ENCODE measurements at places on chromosomes 2 and 18.

DNA sequence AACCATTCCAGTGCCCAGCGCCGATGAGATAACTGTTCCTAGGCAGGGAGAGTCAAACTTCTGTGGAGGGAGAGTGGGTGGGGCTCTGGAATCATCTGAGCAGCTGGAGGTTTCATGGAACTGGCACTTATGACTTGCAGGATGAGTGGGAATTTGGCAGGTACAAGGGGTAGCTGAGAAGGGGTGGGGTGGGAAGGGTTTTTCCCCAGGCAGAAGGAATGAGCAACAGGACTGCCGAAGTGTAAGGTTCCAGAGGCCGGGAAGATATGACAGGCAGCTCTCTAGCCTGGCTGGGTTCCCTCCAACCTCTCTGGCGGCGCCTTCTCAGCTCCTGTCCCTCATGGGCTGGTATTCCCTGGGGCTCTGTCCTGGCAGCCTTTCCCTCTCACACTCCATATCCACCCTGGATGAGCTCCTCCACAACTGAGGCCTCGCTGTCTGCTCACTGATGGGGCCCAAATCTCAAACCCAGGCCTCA, 2.5 kb upstream of the TET3 start:
- peak overlapping the region; percentile 97 for H3K27ac ChIP-seq
- no peak for DNase-seq
- H3K36me3 ChIP-seq: no peaks in the 10 kb centered on the region
- no peak overlapping the region for H3K4me3 ChIP-seq

- peaks cover under 1% of the 10 kb centered on the region for H3K36me3 ChIP-seq
- peaks cover 18% of the 10 kb centered on the region for H3K4me1 ChIP-seq
- H3K4me3 ChIP-seq: no peak overlapping the region
- no peaks in the 10 kb centered on the region for H3K27me3 ChIP-seq
These were observed 102.3 kb upstream of the ALPP start for GRCh38 chr2:232276084-232276732.

DNA sequence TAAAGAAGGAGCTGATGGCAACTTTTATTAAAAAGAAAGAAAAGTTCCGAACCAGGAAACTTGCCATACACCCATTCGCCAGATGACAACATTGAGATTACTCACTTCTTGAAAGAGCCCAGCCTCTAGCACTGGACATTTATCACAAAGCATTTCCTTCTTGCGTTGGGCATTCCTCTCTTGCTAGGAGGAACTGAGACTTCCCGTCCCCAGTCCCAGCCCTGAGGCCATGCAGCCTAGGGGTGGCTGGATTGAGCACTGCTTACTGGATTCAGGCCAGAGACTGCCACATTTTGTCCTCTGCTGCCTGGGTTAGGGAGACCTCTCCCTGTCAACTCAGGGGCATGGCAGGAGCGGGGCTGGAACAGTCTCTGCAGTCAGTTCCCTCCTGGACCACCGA, 80.1 kb downstream of the SDC1 start:
- no peaks in the 10 kb centered on the region for H3K27me3 ChIP-seq
- no peak for DNase-seq
- no peak overlapping the region for H3K27ac ChIP-seq
- no peak overlapping the region for H3K4me3 ChIP-seq

DNA sequence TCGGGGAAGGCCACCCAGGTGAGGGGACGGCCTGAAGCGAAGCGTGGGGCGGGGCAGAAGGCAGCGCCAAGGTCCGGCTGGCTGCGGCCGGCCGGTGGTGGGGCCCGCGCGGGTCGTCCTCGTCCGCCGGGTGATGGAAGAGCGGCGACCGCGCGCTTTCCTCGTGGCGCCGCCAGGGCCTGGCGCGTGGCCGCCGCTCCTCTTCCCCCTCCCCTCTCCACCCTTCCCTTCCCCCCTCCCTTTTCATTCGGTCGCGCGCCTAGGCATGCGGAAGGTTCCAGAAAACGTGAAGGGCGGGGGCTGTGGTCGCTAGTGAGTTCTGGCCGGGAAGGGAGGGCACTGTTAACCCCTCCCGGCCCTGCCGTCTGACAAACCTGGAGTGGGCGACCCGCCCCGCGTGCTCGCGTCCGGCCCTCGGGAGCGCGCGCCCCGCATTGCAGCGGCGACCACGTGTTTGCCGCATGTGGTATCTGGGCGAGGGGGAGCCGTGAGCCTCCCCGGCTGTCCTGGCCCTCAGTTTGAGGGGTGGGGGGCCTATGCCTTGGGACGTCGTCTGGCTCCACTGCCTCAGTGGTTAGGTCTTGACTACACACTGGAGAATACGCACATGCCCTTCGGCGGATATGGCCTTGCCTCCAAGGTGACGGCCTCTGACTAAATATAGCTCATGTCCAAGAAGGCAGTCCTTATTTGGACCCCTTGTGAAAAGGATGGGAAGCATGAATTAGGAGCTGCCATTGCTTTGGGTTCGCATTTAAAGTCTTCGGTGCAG, 579 bp downstream of the MAT2A start:
- peak overlapping the region; percentile 98 for H3K27ac ChIP-seq
- H3K4me3 ChIP-seq: peak overlapping the region; percentile 79
- H3K4me1 ChIP-seq: peaks cover 64% of the 10 kb centered on the region
- peak; percentile 87 for DNase-seq

- no peaks in the 10 kb centered on the region for H3K27me3 ChIP-seq
- no peaks in the 10 kb centered on the region for H3K4me1 ChIP-seq
- no peak overlapping the region for H3K27ac ChIP-seq
These were observed 98.6 kb downstream of the ACTR2 start for GRCh38 chr2:65326276-65326675.

DNA sequence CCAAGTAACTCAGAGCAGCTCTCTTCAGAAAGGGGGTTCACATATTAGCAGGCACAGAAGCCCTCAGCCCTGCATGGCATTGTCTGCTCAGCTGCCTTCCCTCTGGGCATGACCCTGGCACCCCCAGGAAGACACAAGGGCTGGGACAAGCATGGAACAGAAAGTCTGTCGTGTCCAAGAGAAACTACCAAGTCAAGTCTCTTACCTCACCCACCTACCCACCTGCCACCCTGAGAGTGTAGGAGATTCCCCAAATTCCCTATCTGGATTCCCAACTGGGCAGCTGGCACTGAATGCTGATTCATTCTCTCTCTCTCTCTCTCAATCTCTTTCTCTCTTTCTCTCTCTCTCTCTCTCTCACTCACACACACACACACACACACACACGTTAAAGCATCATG, 21.6 kb downstream of the SMAD7 start:
- H3K36me3 ChIP-seq: no peaks in the 10 kb centered on the region
- DNase-seq: no peak
- no peak overlapping the region for H3K4me3 ChIP-seq
- peaks cover 81% of the 10 kb centered on the region for H3K4me1 ChIP-seq
- peak overlapping the region; percentile 55 for H3K27ac ChIP-seq

- no peaks in the 10 kb centered on the region for H3K36me3 ChIP-seq
- DNase-seq: no peak
- H3K27me3 ChIP-seq: no peaks in the 10 kb centered on the region
- H3K27ac ChIP-seq: no peak overlapping the region
These were observed 147.2 kb downstream of the PKP4 start for GRCh38 chr2:158603986-158604385.

GRCh38 chr2:153715218-153715850, 156.4 kb upstream of the GALNT13 start:
- H3K4me1 ChIP-seq: no peaks in the 10 kb centered on the region
- H3K27me3 ChIP-seq: no peaks in the 10 kb centered on the region
- no peaks in the 10 kb centered on the region for H3K36me3 ChIP-seq
- no peak for DNase-seq
- H3K4me3 ChIP-seq: no peak overlapping the region
- no peak overlapping the region for H3K27ac ChIP-seq

DNA sequence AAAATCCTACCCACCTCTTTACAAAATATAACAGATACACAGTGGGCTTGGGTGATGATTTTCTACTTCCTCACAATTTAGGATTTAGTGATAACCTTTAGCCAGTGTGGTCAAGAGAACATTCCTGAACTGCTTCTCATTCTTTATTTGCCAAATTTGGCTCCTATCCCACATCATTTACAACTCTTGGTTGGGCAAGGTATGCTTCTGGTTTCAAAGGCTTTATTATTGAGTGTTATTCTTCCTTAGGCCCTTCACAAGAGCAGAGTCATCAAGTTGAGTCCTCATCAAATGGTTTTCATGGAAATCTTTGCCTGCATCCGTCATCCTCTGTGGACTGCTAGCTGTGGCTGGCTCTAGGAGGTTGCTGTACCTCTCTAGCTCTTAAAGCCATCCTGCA, 472.0 kb upstream of the ETAA1 start:
- peaks cover 6% of the 10 kb centered on the region for H3K4me1 ChIP-seq
- no peaks in the 10 kb centered on the region for H3K36me3 ChIP-seq
- no peak overlapping the region for H3K4me3 ChIP-seq

GRCh38 chr2:95206096-95206495, 1.2 kb upstream of the ZNF892 start:
- H3K36me3 ChIP-seq: peaks cover 12% of the 10 kb centered on the region
- H3K27me3 ChIP-seq: no peaks in the 10 kb centered on the region
- no peak overlapping the region for H3K27ac ChIP-seq
- no peak overlapping the region for H3K4me3 ChIP-seq

- no peak for DNase-seq
- no peaks in the 10 kb centered on the region for H3K27me3 ChIP-seq
These were observed 24.3 kb upstream of the REL start for GRCh38 chr2:60857056-60857455.

DNA sequence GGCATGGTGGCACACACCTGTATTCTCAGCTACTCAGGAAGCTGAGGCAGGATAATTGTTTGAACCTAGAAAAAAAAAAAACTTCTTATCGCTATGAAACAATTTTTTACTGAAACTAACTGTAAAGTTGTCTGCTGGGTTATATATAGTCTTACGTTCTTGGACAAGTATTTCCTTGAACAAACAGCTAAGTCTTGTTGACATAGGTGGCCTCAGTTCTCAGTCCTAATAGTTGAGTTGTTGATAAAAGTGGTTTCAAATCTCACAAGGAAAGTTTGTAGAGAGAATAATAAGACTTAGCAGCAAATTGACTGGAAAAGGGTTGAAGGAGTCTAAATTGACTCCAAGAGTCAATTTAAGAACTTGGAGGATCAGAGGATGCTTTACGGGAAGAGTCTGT, 166.5 kb upstream of the KCNJ3 start:
- H3K27ac ChIP-seq: no peak overlapping the region
- no peaks in the 10 kb centered on the region for H3K4me1 ChIP-seq
- H3K4me3 ChIP-seq: no peak overlapping the region
- H3K36me3 ChIP-seq: no peaks in the 10 kb centered on the region
- no peak for DNase-seq

DNA sequence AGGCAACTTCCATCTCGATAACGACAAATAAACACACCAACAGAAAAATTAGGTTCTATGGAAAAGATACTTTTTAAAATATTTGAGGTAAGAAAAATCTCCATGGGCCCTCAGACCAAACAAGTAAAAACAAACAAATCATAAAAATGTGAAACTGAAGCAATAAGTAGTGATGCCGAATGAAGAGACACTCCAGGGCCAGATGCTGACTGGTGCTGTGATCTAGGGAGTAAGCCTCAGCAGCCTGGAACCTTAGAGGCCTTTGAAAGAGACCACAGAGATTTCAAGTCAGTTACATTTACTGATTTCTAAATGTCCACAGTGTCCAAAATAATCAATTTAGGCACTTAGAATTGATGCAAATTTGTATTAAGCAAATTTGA, 1144.7 kb downstream of the CNTNAP5 start:
- no peak for DNase-seq
- H3K27me3 ChIP-seq: no peaks in the 10 kb centered on the region
- no peak overlapping the region for H3K27ac ChIP-seq
- H3K36me3 ChIP-seq: no peaks in the 10 kb centered on the region
- H3K4me1 ChIP-seq: no peaks in the 10 kb centered on the region

DNA sequence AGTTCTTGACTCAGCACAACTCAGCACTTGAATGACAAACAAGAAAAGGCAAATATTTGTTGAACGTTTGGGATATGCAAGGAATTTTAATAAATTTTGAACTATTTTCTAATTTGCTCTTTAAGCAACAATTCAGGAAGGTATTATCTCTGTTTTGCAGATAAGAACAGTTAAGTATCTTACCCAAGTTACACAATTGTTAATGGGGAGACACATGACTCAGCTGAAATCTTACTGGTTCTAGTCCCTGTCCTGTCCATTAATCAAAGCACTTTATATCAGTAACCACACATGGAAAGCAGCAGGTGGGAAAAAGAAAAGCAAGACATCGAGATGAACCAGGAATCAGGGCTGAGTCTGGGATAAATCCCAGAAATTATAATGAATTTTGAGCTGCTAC, 493.9 kb upstream of the PIK3C3 start:
- no peak overlapping the region for H3K27ac ChIP-seq
- no peak overlapping the region for H3K4me3 ChIP-seq
- DNase-seq: no peak
- no peaks in the 10 kb centered on the region for H3K4me1 ChIP-seq

GRCh38 chr2:157488877-157489276, 45.0 kb upstream of the CYTIP start:
- no peak overlapping the region for H3K4me3 ChIP-seq
- peaks cover 3% of the 10 kb centered on the region for H3K27me3 ChIP-seq
- no peak for DNase-seq
- H3K4me1 ChIP-seq: no peaks in the 10 kb centered on the region

DNA sequence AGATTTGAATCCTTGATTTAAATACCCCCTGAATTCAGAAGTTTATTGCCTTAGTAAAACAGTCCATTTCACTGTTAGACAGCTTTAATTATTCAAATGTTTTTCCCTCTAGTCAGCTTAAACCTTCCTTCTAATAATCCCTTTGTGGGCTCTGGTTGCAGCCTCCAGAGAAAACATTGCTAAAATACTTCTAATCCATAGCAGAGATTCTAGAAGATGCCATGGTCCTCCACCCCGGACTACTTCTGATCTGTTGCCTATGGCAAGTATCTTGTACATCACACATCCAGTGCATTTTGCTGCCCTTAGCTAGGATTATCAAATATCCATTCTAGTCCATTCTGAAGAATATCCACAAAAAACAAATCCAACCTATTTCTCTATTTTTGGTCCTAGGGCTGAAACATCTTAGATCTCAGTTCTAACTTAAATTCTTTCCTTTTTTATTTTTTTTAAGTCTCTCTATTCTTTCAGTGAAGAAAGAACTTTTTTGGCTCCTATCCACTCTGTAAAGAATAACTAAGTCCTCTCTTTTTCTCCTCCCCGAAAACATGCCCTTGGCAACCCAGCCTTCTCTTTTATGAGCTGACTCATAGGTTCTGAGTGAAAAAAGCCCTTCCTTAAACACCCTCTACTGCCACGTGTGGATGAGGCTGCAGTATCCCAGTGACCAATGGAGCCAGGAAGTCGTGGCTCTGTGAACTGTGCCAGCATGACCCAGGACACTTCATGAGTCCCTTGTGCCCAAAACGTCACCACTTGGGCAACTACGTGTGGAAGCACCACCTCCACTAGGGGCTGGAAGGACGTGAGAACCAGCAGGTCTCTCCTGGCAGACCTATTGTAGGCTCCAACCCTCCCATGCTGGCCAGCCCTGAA, 349.8 kb downstream of the TNS1 start:
- H3K4me1 ChIP-seq: peaks cover 45% of the 10 kb centered on the region
- no peaks in the 10 kb centered on the region for H3K27me3 ChIP-seq
- peak; percentile 87 for DNase-seq
- no peak overlapping the region for H3K4me3 ChIP-seq

GRCh38 chr2:84701880-84702279, 179.0 kb downstream of the TRABD2A start:
- H3K4me3 ChIP-seq: no peak overlapping the region
- DNase-seq: no peak
- no peaks in the 10 kb centered on the region for H3K36me3 ChIP-seq
- H3K4me1 ChIP-seq: no peaks in the 10 kb centered on the region
- no peaks in the 10 kb centered on the region for H3K27me3 ChIP-seq

GRCh38 chr2:197131558-197131855, 179.1 kb downstream of the ANKRD44 start:
- H3K4me1 ChIP-seq: no peaks in the 10 kb centered on the region
- no peak overlapping the region for H3K4me3 ChIP-seq
- H3K36me3 ChIP-seq: no peaks in the 10 kb centered on the region

- no peak overlapping the region for H3K4me3 ChIP-seq
- H3K27ac ChIP-seq: no peak overlapping the region
- no peaks in the 10 kb centered on the region for H3K36me3 ChIP-seq
- no peaks in the 10 kb centered on the region for H3K27me3 ChIP-seq
- no peak for DNase-seq
These were observed 46.6 kb upstream of the SERTAD2 start for GRCh38 chr2:64700133-64700809.

All from suprapubic skin (tissue), 4 donors.